Cortex of kidney (tissue), 1 donor: ENCODE measurements at places on chromosomes 4 and X.

DNA sequence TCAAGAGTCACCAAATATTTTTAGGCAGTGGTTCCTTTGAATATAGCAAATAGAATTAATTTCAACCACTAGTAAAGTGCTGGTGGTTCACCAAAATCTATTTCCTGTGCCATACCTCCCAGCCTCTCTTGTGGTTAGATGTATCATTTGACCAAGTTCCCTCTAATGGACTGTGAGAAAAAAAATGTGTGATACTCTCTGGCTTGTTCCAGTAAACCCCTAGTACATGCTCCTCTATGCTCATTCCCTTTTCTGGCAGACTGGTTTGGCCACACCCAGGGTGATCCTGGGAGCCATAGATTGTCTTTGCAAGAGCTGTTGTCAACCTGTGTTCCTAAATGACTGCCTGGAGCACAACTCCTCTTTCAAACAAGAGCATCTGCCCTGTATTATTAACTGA is 109.5 kb downstream of the FRAS1 start:
- DNase-seq = no peak

- no peak for DNase-seq
These were observed 155.2 kb upstream of the GALNT7 start for GRCh38 chr4:173013232-173013930.

- no peak for DNase-seq
These were observed 258.5 kb upstream of the SLIT2 start for GRCh38 chr4:19993242-19993641.

DNA sequence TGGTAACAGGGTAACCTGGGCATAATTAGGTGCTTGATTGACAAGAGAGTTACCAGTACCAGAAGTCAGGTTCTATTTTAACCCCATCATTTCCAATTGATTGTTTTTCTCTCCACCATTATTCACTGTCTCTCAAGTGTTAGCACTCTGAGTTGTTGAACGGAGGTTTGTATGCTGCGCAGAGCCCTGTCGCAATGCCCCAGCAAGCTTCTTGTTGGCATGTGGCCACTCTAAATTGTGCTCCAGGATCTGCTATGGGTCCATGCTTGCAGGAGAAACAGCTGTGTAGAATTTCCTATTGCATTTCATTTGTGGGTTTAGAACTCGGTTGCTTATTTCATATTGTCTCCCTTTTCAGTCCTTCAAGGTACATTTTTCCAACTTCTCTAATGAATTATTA is 98.2 kb downstream of the KLHL8 start:
- no peak for DNase-seq

- DNase-seq = no peak
These were observed 115.0 kb upstream of the INPP4B start for GRCh38 chr4:142960867-142961644.

DNA sequence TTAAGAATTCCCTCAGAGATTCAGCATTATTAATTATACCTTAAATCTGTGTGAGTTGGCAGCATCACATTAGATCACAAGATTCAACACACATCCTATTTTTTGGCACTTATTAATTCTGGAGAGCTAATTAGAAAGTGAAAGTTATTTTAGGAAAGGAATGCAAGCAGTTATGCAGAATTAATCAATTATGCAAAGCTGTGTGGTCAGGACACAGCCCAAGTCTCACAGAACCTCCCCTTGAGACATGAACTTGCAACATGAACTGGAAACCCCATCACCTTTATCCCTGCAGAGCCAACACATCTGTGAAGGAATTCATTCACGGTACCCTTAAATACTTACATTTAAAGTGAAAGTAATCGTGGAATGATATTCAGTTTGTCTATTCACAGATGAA is 80.5 kb downstream of the TSPAN5 start:
- no peak for DNase-seq

GRCh38 chrX:95117556-95117955 is 1443.5 kb downstream of the FAM133A start:
- DNase-seq = no peak

- no peak for DNase-seq
These were observed 142.8 kb downstream of the GRIA2 start for GRCh38 chr4:157363360-157363759.

DNA sequence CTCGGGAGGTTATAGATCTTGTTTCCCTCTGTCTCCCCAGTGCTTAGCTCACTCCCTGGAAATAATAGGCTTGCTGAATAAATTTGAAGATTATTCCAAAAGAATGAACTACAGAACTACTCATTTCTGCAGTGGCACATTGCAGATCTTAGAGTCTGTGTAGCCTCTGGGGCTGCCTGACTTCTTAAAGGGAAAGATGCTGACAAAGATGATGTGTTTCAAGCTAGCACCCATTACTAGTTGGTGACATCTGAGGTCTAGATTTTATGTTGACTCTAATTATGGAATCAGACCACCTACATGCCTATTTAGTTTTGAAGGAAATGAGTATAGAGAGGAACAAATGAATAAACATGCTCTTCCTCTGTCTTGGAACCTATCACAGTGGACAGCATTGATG is 123.7 kb upstream of the KCNIP4 start:
- no peak for DNase-seq

GRCh38 chrX:63719633-63720032 is 65.4 kb downstream of the ARHGEF9 start:
- DNase-seq = no peak

DNA sequence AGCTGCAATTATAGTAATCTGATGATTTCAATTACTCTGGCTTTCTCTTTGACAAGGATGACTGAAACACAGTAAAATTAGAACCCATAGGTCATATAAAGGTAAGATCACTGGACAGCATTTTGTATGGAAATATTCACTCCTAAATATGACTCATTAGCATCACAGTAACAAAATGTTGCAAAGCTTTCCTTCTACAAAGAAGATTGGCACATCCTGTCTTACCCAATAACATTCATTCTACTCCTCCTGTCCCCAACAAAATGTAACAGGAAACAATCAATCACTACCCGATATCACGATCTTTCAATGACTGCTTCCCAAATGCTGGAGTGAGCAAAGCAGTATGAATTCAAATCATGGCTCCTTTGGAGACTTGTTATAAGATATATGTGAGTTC is 95.3 kb downstream of the FANCB start:
- no peak for DNase-seq

GRCh38 chrX:123313486-123313885 is 129.4 kb downstream of the GRIA3 start:
- no peak for DNase-seq

DNA sequence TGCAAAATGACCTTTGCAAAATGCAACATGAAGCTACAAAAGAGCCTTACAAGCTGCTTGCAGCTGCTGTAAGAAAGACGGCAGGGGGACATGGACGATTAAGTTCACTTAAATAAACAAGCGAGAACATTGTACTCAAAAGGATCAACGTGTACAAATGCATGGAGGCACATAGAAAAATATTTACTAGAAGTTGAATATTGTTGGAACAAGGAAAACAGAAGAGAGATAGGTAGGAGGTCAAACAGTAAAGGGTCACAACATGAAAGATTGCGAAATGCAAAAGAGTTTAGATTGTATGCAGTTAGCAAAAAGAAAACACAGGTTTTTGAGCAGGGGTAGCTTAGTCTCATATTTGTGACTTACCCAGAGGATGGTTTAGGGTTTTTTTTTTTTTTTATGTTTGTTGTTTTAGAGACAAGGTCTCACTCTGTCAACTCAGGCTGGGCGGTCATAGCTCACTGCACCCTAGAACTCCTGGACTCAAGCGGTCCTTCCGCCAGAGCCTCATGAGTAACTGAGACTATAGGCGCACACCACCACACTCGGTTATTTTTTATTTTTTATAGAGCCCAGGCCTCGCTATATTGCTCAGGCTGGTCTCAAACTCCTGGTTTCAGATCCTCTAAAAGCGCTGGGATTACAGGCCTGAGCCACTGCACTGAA is 1.4 kb upstream of the PHF8 start:
- no peak for DNase-seq

GRCh38 chrX:54721424-54721823 is 76.6 kb downstream of the ITIH6 start:
- DNase-seq = no peak

DNA sequence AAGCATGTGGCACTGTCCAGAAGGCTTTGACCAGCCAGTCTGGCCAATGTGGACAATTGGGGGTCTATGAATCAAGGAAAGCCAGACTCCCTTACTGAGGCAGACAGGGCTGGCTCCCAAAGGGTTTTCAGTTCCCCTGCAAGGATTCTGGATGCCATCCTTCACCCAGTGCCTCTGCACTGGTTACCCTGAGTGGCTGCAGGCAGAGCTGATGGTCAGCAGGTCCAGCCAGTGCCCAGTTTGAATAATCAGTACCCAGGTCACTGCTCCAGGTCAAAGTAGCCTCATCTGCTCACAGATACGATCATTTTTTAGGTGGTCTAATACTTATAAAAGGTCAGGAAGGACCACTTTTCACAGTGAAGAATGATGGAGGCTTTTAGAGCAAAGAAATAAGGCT is 52.2 kb upstream of the MAMLD1 start:
- DNase-seq = no peak

- DNase-seq = no peak
These were observed 277.1 kb upstream of the ADGRL3 start for GRCh38 chr4:60923075-60923474.

- no peak for DNase-seq
These were observed 134.9 kb downstream of the CORIN start for GRCh38 chr4:47703008-47703407.

DNA sequence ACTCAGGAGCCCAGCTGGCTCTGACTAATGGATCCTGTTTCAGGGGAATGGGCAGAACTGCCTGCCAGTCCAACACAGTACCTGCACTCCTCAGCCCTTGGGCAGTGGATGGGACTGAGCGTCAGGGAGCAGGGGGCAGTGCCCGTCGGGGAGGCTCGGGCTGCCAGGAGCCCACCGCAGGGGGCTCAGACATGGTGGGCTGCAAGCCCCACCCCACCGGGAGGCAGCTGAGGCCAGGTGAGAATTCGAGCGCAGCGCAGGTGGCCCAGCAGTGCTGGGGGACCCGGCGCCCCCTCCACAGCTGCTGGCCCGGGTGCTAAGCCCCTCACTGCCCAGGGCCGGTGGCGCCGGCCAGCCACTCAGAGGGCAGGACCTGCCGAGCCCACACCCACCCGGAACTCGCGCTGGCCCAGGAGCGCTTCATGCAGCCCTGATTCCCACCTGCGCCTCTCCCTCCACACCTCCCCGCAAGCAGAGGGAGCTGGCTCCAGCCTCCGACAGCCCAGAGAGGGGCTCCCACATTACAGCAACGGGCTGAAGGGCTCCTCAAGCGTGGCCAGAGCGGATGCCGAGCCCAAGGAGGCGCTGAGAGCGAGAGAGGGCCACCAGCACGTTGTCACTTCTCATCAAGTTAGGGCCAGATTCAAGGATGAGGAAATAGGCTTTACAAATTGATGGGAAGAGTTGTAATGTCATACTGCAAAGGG is 668.8 kb downstream of the GALNTL6 start:
- no peak for DNase-seq

GRCh38 chrX:78116365-78116764 is 12.3 kb downstream of the PGK1 start:
- no peak for DNase-seq

- DNase-seq = no peak
These were observed 147.2 kb downstream of the SHROOM3 start for GRCh38 chr4:76582074-76582816.

DNA sequence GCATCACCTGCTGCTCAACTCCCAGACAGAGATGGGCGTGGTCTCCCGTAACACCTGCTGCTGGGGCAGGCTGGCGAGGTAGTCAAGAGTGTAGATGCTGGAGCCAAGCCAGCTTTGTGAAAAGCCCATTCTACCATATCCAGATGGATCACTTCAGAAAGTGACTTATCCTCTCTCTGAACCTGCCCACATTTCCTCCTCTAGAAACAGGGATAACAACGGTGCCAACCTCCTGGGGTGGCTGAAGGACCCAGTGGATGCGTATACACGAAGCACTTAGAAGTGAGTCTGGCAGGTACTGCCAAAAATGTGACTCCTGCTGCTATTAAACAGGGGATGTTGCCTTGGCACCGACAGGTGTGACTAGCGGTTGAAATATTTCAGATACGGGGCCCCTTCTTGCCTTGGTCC is 95.8 kb downstream of the SORBS2 start:
- no peak for DNase-seq

DNA sequence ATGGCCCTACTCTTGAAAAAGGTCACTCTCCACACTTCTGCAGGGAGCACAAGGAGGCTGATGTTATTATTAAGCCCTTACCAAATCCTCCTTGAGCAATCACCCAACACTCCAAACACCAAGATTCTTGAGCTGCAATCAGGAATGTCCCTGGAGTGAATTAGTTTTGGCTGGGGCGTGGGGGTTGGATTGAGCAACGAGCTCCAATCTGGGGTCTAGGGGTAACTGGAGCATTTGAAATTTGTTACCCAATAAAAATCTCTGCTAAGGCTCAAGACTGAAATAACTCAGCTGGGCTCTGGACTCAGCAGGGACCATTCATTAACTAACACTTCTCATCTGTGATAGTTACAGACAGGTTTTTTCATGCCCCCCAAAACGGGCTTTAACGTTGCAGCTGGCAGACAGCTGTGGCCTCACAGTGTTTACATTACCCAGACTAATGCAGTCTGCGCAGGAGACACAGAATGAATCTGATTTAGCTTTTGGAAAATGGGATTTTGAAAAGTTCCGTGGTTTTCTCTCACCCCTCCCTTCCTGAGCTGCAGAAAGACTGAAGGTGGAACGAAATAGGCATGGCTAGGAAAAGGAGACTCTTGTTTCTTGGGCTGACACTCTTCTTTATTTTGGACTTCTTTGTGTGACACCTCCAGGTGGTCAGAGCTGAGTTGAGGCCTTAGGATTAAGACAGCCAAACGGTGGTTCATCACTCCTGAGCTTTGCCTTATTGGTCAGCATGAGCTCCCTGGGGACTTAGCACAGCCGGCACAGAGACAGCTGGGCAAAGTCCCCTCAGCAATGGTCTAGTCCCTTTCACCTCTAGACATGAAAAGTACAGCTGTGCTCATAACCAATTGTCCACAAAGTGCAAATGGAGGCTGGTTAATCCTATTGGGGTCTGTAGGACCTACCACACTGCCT is 26.6 kb downstream of the PLAC1 start:
- DNase-seq = no peak

DNA sequence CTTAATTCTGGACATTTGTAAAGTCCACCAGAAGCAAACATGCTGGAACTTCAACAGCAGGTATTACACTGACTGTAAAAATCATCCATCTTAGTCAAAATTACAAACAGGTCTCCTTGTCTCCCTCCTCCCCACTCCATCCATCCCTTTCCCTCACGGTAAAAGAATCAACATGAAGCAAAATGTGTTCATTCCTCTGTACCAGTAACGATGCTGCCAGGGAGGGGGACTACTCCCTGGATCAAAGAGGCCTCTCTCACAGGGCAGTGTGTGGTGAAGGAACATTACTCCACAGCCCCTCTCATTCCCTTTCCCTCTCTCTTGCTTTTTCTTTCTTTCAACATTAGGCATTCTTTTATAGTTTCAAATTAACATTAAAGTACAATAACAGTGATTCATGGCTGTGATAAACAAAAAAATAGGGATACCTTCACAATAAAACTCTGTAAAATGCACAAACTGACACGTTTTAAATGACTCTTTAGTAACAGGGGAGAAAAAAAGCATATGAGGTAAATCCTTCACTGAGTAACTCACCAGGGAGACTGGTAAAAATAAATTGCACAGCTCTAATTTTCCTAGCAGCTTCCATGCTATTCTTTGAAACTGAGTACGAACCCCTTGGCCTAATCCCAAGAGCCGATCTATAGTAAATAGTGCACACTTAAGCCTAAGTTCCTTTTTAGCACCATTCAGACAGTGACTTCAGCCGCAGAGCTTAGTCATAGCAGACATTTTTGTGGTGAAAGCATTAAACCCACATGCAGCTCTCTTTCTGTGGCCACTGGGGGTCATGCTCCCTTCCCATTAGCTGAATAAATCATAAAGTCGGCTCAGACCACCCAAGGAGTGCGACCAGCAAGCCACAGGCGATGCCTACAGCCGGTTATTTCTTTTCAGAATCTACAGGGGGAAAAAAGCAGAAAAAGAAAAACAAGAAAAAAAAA is 215.6 kb upstream of the GYPA start:
- no peak for DNase-seq
